ENCODE measurements at places on chromosomes 12 and 14. TPM values are rescaled to one million over a fixed set of nuclear protein-coding genes. Genes with fewer than 3 reads are reported as not detected.

OR4E2 gene
- not detected for total RNA-seq

GRCh38 chr14:50806241-50806933 is 24.6 kb downstream of the NIN start:
- peaks cover 31% of the 10 kb centered on the region for H3K36me3 ChIP-seq
- DNase-seq: no peak
- no peaks in the 10 kb centered on the region for H3K27me3 ChIP-seq

GRCh38 chr12:108969622-108970021 is 51.2 kb downstream of the SVOP start:
- H3K36me3 ChIP-seq: no peaks in the 10 kb centered on the region
- no peaks in the 10 kb centered on the region for H3K4me1 ChIP-seq
- peaks cover 6% of the 10 kb centered on the region for H3K27me3 ChIP-seq
- no peak overlapping the region for H3K27ac ChIP-seq
- no peak for DNase-seq

FGF23 gene
- not detected for total RNA-seq

KRT71 gene
- total RNA-seq: not detected

DNA sequence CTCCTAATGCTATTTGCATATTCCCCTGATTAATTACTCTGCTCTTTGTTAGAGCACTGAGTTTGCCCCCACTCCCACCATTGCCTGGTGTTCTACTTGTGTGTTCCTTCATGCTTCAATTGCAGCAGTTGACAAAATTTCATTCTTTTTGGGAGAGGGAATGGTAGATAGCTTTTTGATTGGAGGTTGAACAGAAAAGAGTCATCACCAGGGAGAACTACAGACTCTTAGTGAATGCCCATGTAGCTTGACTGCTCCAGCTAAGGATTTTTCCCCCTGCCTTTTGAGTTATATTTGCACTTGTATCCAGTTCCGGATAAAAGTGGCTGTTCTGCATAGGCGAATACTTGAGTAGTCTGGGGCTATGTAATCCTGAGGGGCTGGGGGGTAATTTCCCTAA is 183.9 kb downstream of the ETNK1 start:
- no peaks in the 10 kb centered on the region for H3K4me1 ChIP-seq
- H3K4me3 ChIP-seq: no peak overlapping the region
- no peaks in the 10 kb centered on the region for H3K36me3 ChIP-seq
- DNase-seq: no peak
- H3K27me3 ChIP-seq: peaks cover 11% of the 10 kb centered on the region
- H3K27ac ChIP-seq: no peak overlapping the region

GRCh38 chr12:12898136-12898717 is 6.9 kb downstream of the GPRC5A start:
- H3K27ac ChIP-seq: no peak overlapping the region
- H3K4me3 ChIP-seq: no peak overlapping the region
- no peaks in the 10 kb centered on the region for H3K36me3 ChIP-seq
- DNase-seq: no peak
- H3K27me3 ChIP-seq: peaks cover 31% of the 10 kb centered on the region
- H3K4me1 ChIP-seq: peaks cover 18% of the 10 kb centered on the region

DNA sequence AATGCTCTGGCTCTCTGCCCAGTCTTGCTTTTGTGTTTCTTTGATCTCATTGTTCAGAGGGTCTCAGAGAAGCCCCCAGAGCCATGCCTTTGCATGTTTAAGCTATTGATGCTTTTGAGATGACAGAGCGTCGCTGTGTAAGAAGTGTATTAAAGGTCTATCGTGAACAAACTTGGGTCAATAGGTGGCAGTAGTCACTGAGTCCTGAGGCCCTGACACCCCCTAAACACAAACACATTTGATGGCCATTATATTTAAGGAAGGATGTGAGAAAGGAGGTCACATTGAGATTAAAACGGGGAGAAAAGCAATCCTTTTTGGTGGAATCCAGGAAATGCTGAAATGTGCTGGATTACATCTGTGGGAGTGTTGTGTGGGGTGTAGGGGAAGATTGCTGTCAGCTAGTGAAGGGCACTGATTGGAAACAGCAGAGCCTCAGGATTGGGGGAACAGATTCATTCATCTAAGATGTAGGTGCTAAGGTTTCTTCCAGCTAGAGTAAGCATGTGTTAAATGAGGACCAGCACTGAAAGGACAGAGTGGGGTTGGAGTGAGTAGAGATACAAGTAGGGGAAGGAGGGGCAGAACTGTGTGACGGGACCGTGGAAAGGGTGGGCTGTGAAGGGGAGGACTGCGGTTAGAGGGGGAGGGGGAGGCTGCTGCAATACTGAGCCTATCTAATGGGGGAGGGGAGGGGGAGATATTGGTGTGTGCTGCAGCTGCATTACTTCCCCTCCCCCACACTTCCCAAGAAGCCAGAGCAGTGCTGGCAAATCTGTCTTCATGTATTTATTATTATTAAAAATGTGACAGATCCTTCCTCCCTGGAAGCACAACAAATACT is 12.7 kb downstream of the NGDN start:
- DNase-seq: no peak
- no peaks in the 10 kb centered on the region for H3K27me3 ChIP-seq
- peaks cover 3% of the 10 kb centered on the region for H3K4me1 ChIP-seq
- H3K4me3 ChIP-seq: no peak overlapping the region
- peaks cover 9% of the 10 kb centered on the region for H3K36me3 ChIP-seq

Data from activated CD8-positive, alpha-beta memory T cell treated with anti-CD3 and anti-CD28 coated beads, Interleukin-2, amount 10 ng/mL, durations not matched to agents 7 days and 5 days (primary cell).